ENCODE measurements at places on chromosomes 2 and 18.

- no peak for DNase-seq
These were observed 46.8 kb upstream of the RIOK3 start for GRCh38 chr18:23406271-23406787.

- DNase-seq, result no peak
These were observed 1672.4 kb upstream of the LRRTM1 start for GRCh38 chr2:81976998-81977397.

GRCh38 chr2:175371378-175371777, 189.9 kb upstream of the ATP5MC3 start:
- no peak for DNase-seq

DNA sequence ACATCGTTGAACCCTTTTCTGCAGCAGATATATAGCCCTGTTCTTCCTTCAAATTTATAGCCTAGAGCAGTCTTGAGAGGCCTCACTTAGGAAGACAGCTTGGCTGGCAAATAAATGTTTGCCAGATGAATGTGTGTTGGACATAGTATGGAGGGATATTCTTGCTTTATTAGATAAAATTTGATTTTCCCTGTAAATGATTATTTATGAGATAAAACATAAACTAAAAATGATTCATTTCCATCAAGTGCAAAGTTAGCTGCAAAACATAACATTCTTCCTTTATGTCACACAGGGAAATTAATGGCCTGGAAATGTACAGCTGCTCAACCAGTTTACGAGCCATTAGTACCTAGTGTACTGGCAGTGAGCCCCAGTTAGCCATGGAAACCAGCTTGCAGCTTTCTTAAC, 82.5 kb downstream of the LIMS1 start:
- DNase-seq, result peak; percentile 93

DNA sequence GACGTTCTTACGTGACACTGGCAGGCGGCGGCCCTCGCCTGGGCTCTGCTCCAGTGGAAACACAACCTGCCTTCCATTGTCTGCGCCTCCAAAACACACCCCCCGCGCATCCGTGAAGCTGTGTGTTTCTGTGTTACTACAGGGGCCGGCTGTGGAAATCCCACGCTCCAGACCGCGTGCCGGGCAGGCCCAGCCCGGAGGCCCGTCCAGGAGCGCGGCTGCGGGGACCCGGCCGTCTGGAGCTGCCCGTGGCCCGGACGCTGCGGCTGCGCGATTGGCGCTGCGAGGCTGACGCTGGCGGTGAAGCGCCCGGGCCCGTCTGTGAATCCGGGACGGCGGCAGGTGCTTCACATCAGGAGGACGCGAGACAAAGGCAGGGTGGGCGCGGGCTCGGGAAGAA, 670.3 kb upstream of the SALL3 start:
- DNase-seq, result no peak

GRCh38 chr2:9179572-9180201, 26.9 kb upstream of the ASAP2 start:
- no peak for DNase-seq

DNA sequence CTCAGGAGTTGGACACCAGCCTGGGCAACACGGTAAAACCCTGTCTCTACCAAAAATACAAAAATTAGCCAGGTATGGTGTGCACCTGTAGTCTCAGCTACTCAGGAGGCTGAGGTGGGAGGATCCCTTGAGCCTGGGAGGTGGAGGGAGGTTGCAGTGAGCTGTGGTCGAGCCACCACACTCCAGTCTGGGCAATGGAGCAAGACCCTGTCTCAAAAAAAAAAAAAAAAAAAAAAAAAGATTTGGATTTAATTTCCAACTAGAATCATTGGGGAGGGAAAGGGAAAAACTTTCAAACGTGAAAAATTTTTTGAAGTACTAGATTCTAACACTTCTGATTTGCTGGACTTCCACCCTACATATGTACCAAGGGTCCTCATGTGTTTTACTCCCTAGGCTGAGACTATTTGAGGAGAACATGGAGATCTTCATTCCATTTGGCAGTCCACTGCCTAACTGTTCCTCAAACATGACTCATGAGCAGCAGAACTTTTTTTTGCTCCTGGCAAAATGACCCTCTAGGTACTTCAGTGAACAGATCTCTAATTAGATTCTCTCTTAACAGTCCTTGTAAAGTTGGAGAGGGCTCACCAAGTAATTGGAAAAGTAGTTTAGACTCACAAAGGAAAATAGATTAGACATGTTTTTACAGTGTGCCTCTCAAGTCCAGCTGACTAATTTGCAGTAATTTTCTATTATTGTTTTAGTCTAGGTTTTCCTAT, 267.6 kb downstream of the METTL4 start:
- no peak for DNase-seq

- DNase-seq, result no peak
These were observed 377.4 kb downstream of the RPRM start for GRCh38 chr2:153101187-153101586.

DNA sequence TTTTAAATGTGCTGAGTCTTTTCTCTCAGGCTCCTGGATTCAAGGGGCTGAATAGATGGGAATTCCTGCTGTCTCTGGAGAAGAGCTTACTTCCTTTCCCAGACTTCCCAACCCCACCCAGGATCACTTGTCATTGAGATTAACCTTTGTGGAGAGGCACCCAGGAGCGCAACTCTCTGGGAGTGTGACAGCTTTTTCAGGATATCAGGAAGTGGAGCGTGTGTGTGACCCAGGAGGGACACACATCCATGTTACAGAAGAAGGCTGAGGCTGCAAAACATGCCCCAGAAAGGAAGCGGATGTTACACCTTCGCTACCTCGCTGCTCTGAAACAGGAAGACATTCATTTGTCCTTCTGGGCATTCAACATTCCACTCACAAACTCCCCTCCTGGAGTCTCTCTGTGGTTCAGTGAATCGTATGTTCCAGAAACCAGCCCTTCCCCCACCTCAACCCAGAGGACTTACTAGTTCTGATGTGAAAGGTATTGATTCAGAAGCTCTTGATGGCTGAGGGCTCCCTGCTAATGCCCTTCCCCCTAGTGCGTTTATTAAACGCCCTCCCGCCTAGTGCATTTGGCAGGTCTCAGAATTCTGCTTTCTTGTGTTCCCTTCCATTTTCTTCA, 523.9 kb downstream of the TNS1 start:
- DNase-seq, result no peak

DNA sequence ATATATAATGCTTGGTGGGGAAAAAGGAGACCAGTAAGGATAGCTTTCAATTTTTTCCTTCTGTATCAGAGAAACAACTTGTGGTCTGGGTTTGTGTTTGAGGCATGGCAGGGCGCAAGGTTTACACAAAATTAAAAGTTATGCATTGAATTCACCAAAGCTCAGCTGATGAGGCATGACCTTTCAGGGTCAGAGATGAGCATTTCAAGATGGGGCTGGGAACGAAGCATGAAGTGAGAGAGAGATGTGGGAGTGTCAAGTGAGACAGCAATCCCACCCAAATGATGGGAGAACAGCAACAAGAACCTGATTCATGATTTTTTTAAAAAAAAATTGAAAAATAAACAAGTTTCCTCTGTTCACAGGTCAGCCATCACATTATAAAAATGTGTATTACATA, 4.9 kb downstream of the GPR55 start:
- DNase-seq, result no peak

GRCh38 chr2:234254783-234255521, 204.4 kb downstream of the SPP2 start:
- no peak for DNase-seq

DNA sequence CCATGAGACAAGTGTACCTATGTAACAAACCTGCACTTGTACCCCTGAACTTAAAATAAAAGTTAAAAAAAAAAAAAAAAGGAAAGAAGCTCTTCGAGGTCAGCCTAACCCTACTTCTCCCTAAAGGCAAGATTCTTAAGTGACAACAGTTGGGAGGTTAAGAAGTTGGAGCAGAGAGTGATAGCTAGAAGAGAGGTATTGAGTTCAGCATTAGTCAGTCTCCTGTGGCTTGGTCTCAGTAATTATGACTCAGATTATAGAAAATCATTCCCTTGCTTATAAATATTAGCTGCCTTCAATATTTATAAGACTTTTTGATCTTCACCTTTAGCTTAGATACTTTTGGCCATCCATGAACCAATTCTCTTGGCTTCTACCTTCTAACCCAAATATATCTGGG, 926.8 kb upstream of the SLC39A10 start:
- DNase-seq, result no peak

DNA sequence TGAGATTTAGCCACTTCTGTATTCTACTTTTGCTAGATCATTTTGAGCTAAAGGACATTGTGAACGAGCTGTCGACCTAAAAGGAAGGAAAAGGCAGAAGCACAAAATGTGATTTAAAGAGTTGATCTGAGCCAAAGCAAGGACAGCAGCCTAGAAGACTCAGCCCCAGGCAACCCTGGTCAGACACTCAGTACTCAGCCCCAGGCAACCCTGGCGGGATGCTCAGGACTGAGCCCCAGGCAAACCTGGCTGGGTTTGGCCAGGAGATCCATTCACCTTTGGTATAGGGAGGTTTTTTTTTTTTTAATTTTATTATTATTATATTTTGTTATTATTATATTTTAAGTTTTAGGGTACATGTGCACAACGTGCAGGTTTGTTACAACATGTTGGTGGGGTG, 34.3 kb upstream of the PXDN start:
- no peak for DNase-seq

DNA sequence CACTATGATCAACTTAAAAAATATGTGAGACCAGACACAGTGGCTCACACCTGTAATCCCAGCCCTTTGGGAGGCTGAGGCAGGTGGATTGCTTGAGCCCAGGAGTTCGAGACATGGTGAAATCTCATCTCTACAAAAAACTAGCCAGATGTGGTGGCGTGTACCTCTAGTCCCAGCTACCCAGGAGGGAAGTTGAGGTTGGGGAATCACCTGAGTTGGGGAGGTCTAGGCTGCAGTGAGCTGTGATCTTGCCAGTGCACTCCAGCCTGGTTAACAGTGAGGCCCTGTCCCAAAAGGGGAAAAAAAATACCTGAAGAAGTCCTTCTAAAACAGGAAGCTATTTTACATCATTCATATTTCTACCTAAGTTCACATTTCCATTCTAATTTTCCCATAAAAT, 144.0 kb downstream of the EML6 start:
- no peak for DNase-seq

Measured in NCI-H446 treated with DMSO at 0.1 percent for 48 hours (cell line).